CMK (cell line): ENCODE measurements at places on chromosomes 7 and 10.

DNA sequence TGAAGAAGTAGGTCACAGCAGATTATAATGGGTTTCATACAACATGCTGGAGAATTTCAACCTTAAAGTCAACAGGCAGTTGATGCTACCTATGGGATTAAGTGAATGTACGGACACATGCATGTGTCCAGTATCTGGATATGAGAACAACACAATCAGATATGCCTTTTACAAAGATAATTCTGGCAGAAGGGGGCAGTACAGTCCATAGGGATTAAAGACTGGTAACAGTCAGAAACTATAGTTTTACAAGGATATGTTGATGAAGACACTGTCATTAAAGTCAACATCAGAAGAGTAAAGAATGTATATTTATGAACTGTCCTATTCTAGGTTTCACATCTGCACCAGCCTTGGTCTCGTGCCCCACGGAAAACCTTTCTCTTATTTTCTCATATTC is 41.5 kb downstream of the ANKMY2 start:
- no peak for DNase-seq

DNA sequence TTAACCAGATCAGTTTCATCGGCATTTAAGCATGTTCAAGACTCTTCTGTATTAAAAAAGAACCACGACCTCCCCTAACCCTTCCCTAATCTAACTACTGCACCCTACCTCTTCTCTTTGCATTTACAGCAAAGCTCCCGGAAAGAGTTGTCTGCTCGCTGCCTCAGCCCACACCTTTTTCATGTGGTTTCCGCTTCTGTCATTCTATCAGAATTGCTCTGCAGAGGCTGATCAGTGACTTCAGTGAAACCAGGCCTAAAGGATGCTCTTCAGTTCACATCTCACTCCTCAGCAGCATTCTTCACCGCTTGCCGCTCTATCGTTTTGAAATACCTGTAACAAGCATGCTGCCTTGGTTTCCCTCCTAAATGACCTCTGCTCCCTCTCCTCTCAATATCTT is 160.9 kb downstream of the SDK1 start:
- no peak for DNase-seq

DNA sequence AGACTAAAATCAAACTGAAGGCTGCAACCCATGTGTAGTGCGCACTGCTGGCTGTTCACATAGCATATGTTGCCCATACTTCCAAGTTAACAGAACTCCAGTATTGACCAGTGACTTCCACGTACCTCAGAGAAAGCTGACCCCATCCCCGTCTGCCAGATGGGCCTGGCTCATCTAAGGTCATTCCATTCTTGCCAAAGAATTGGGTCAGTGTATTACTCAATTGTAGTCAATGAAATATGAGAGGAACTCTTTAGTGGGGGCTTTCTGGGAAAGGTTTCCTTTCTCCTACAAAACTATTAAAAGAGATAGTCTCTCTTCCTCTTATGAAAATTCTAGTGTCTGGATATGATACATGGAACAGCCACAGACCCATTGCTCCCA is 238.6 kb downstream of the COBL start:
- DNase-seq: no peak

- DNase-seq: no peak
These were observed 127.2 kb downstream of the SRI start for GRCh38 chr7:88092676-88092999.

GRCh38 chr10:129662426-129662825 is 195.4 kb downstream of the MGMT start:
- DNase-seq: no peak

GRCh38 chr10:10961072-10961471 is 56.6 kb upstream of the CELF2 start:
- DNase-seq: no peak

DNA sequence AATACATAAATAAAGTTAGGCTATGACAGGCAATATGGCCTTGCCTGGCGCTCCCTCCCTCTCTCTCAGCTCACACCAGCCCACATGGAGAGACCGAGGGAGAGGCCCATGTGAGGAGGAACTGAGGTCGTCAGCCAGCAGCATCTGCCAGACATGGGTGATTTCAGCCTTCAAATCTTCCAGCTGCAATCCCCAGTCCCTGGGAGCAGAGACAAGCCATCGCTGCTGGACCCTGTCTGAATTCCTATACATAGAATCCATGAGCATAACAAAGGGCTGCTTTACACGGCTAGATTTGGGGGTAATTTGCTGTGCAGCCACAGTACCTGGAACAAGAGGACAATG is 35.6 kb downstream of the ANKRD16 start:
- DNase-seq: no peak

DNA sequence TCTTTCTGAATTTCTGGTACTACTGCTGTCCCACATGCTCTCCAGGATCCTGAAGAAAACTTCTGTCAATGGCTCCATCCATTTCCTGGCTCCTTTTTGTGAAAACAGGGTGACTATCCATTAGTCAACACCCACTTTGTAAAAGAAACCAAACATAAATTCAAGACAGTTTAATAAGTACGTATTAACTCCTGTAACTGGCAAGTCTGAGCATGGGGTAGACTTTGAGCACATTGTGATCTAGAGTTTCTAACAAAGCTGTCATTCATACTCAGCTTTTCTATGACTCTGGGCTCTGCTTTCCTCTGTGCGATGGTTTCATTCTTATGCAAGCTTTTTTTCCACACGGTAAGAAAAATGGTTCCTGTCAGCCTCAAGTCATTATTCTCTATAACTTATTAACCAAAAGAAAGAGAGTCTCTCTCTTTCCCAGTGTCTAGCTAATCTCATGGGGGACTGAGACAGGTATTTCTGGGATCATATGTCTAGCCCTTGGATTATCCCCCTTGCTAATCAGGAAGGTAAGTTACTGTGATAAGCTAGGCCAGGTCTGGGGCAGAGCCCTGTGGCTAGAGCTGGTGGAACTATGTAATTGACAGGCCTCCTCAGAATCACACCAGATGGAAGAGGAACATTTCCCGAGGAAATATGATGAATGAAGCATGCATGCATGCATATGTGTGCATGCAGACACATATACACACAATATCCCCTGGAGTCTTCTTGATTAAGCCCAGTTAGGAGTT is 98.5 kb downstream of the GNAI1 start:
- no peak for DNase-seq

DNA sequence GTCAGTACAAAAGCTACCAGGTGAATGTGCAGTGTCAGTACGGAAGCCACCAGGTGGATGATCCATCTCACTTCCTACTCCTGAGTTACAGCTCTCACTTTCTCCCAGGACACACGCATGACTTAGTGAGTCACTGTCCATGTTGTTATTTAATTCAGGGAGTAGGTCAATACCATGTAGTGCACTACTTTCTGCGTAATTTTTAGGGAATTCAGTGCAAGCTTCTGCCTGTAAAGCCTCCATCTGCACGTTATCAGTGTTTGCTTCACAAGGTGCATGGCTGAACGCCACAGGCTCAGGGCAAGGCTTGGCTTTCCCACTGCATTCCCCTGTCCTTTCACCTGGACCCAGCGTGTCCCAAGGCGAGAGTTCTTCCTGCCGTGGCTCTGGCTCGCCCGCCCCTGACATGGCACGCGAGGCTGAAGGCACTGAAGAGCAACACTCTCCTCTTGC is 59.5 kb downstream of the LARP4B start:
- DNase-seq: no peak

- no peak for DNase-seq
These were observed 1.1 kb downstream of the TBX20 start for GRCh38 chr7:35252612-35253459.

DNA sequence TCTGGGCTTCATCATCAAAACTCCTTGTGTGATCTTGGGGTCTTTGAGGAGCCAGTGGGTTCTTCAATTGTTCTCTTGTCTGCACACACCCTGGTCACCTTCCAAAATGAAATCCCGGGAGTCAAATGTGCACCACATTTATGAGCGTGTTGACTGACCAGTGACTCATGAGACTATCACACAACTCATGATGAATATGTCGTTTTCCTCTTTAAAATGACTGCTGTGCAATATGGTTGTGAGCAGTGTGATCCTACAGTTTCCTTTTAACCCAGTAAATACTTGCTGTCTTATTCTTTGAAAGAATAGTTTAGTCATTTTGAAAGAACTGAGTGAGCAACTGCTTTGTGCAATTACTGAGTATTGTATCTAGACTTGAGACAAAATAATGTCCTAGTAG is 149.2 kb downstream of the DYNC1I1 start:
- no peak for DNase-seq

DNA sequence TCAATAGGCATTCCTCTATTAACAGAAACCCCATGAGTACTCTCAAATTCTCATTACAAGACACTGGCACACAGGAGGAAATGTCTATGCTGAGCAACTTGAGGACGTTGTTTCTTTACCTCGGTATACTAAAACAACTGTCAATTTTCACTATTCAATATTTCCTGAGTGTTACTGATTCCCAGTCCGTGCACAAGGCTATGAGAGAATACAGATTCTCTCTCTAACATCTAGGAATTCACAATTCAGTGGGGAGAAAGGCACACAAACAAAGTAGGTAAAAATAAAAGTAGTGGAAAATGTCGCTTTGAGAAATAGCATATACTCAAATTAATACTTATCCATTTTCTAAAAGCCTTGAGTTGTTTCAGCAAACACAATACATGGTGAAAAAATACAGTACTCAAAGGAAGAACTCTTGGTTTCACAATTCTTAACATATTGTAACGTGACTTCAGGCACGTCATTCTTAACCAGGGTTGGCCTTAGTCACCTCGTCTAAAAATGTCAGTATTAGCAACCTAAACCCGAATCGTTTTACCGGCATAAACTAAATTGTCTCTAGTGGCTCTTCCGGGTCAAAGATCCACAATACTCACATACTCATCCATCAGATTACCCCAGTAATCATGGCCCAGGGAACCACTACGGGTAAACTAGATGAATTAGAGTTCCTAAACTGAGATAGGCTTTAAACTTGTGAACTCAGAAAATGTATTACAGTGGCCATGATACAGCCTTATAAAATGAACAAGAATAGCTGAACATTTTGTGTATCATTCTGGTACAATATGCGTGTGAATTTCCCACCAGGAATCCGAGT is 1.5 kb downstream of the IPMK start:
- DNase-seq: no peak

GRCh38 chr7:123763191-123763661 is 14.4 kb upstream of the WASL start:
- no peak for DNase-seq
